ENCODE measurements at places on chromosomes 13 and 19.

- no peak for DNase-seq
Measured at GRCh38 chr19:48926909-48927308, 6.6 kb upstream of the DHDH start.

GRCh38 chr13:53782488-53782961 is 753.9 kb downstream of the OLFM4 start:
- no peak for DNase-seq

- DNase-seq, result no peak
Measured at GRCh38 chr13:40588101-40588500, 78.3 kb downstream of the FOXO1 start.

DNA sequence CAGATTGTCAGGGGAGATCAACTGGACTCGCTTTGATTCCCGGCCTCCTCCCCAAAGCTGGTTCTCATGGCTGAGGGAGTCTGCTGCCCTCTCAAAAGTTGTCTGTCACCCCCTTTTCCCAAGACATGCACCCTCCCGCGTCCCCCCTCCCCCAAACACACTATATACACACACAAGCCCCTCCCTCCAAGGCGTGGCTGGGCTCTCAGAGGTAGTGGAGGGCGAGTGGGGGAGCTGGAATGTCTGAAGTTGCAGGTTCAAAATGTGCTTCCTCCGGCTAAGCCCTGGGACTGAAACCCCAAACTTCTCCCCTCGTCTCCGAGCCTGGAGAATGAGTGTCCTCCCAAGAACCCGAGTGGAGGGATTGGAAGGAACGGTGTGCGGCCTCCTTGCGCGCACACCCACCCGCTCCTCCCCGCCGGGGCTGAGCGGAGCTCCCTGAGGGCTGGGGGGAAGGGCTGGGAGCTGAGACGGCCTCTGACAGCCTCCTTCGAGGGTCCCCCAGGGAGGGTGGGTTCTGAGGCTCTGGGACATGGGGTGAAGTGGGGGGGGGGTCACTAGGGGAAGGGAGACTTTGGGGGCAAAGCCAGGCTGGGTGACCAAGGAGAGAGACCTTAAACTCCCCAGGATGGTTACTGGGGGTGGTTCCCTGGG is 9.9 kb upstream of the MEIS3 start:
- DNase-seq, result no peak

GRCh38 chr19:10114651-10115391 is 3.3 kb downstream of the P2RY11 start:
- no peak for DNase-seq

DNA sequence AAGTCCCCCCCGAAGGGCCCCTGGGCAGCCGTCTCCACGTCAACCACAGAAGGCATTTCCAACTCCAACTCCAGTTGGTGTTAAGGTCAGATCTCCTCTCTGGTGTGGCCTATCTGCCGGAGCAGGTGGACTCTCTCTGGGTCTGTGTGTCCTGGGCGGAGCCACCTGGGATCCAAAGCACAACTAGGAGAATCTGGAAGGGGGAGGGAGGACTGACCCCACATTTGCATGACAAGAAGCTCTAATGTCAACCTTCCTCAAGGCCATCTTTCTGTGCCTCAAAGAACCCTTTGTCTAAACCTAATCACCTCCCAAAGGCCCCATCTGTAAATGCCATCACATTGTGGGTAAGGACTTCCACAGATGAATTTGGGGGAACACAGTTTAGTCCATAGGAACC is 381.5 kb downstream of the UQCRFS1 start:
- DNase-seq, result no peak

DNA sequence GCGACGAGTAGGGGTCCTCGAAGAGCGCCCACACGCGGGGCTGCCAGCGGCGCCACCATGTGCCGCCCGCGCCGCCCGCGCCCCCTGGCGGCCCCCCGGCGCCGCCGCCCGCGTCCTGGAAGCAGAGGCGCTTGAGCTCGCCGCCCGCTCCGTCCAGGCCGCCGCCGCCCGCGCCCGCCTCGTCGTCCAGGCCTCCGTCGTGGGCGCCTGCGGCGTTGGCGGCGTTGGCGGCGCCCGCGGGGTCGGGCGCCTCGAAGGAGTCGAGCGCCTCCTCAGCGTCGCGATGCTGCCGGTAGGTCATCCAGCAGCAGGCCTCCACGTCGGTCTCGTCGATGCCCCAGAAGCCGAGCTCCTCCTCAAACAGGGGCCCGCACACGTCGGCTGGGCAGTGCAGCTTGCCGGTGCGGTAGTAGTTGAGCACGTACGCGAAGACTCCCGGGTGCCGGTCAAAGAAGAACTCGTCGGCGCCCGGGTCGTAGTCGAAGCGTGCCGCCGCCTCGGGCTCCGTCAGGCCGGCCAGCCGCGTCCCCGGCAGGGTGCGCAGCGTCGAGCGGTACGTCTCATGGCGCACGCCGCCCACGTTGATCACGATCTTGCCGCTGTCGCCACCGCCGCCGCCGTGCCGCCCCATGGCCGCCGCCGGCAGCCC is 829 bp downstream of the KCNC3 start:
- no peak for DNase-seq

- DNase-seq, result no peak
Measured at GRCh38 chr13:52082601-52083000, 46.3 kb downstream of the NEK5 start.

DNA sequence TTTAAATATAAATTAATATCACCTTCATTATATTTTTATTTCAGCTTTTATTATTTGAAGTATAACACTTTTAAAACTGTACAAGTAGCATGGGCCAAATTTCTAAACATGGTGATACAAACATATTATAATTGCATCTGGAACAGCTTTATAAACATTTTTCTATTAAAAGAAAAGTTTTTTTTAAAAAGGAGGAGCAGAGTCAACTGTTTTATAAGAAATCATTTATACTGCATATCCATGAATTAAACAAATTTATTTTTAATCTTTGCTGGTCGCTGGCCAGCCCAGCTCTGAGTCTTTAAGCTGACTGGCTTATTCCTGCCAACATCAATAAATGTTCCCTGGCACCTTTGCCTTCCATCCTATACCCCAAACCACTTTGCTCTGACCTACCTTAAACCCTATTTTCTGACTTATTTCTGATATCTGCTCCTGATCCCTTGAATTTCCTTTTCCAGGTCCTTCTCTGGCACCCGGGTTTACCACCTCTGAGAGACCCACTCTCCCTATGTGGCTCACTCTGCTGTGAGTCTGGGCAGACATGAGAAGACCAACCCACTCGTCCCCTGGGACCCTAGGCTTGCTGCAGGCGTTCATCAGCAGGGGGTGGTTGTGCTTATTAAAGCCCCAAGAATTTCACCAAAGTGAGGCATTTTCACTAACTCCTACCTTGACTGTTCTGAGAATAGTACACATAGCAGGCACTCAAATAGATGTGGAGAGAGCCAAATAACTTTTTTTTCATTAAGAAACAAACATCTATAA is 220.3 kb downstream of the KLF12 start:
- no peak for DNase-seq

GRCh38 chr13:65638572-65639168 is 1591.5 kb downstream of the PCDH9 start:
- no peak for DNase-seq

DNA sequence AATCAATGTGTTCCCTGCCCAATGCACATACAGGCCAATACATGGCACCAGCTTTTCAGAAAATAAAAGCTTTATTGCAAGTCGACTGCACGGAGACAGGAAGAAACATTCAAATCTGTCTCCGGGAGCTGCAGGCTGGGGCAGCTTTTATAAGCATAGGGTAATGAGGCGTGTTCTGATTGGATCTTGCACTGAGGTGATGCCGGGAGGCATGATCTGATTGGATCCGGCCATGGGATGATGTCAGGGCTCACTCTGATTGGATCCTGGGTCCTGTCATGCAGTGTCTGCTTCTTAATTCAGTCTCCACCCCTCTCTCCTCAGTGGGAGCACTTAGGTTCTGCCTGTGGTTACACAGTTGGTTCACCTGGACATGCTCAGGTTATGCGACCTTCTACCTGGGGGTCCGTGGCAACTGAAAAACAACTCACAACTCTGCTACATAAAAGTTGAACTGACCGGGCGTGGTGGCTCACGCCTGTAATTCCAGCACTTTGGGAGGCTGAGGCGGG is 11.8 kb upstream of the FBN3 start:
- no peak for DNase-seq

- no peak for DNase-seq
Measured at GRCh38 chr19:57560049-57560491, 407 bp upstream of the ZNF550 start.

GRCh38 chr13:23574421-23575145 is 4.4 kb downstream of the TNFRSF19 start:
- DNase-seq, result no peak

All from stimulated activated CD8-positive, alpha-beta memory T cell treated with anti-CD3 and anti-CD28 coated beads, Interleukin-15, amount 100 ng/mL, for 1 hour (primary cell).